ENCODE measurements at places on chromosomes 2 and 18.

DNA sequence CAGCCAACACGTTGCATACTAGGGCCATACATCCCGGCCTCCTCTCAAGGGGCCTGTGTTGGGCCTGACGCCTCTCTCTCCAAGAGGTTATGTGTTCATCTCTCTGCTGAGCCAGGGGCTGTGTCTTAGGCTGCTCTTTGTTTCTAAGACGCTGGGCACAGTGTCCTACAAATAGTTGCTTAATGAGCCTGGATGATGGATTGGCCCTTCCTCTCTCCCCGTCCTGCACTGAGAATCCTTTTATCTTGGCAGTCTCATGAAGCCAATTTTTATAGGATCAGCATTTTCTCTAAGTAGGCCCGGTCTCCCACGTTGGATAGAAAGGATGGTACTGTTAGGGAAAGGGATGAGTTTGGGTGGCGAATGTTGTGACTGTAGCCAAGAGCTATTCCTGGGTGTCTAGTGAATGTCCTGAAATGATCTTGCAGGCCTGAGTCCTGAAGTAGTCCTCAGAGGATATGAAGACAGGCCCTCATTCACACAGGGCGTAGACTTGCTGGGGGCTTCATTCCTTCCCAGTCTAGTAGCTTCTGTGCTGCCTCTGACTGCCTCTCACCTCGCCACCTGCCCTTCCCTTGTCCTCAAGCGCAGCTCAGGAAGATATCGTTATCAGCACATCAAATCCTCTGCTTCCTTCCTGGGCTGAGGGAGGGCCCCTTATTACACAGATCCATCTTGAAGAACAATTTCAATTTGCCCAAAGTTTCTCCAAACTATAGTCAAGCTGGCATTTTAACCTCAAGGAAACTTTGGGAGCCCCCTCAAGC lies 8.8 kb downstream of the LBH start:
- no peak for DNase-seq

DNA sequence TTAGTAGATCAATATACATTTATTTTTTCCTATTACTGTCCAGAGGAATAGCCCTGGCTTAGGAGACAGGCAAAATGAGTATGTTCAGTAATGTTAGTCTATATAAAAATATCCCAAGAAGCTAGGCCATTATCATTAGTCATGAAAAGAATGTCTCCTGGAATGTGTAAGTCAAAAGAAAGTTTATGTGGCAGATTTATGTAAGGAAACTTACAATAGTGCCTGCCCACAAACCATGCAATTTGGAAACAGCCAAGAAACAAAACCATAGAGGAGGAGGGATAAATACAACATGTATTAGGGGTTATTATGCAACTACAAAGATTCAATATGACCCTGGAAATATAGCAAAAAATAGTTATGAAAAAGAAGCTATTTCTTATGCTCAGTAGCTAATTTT lies 96.3 kb downstream of the NOL4 start:
- DNase-seq: no peak

- DNase-seq: no peak
Observed at GRCh38 chr18:63138436-63139340, 180.9 kb downstream of the BCL2 start.

- no peak for DNase-seq
Observed at GRCh38 chr2:205188239-205189138, 493.8 kb upstream of the NRP2 start.

- no peak for DNase-seq
Observed at GRCh38 chr2:160036736-160037135, 25.7 kb downstream of the PLA2R1 start.

GRCh38 chr18:78144669-78145068 lies 834.9 kb upstream of the SALL3 start:
- DNase-seq: no peak
